Activated naive CD4-positive, alpha-beta T cell (primary cell): ENCODE measurements at places on chromosomes 1 and 21.

- DNase-seq = no peak
These were observed 3.7 kb downstream of the CYB561D1 start for GRCh38 chr1:109497449-109498160.

DNA sequence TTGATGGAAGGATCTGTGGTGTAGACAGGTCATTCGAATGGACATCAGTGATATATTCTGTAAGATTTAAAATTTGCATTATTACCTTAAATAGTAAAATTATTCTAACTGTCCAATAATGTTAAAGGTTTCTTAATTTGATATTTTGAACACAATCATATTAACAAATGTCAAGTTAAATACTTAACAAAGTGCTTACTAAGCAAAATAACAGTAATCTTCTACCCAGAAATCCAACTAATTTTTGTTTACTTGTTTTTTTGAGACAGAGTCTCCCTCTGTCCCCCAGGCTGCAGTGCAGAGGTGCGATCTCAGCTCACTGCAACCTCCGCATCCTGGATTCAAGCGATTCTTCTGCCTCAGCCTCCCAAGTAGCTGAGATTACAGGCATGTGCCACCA lies 33.9 kb downstream of the USP33 start:
- DNase-seq = no peak

DNA sequence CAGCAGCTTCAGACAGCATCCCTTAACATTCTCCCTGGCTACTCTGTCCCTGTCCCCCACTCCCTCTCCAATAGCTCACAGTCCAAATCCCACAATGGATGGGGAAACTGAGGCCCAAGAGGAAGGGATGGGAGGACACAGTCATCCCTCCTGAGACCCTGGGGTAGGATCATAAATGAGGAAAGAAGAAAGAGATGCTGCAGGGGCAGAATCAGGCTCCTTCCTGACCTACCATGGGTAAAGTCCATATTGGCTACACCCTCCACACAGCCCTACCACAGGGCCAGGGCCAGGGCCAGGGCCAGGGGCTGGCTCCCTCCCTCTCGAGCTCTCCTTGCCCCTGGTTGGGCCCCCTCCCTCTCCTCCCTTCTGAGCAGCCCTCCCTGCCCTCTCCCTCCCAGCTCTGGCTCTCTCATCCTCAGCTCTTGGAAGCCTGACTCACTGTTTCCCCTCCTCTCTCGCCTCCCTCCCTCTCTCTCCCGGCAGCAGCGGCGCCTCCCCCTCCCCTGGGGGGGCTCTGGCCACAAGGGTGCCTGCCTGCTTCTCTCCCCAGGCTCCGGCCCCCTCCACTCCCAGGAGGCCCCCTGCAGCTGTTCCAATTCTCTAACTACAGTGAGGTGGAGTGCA lies 4.9 kb downstream of the AHDC1 start:
- no peak for DNase-seq

- no peak for DNase-seq
These were observed 284.3 kb downstream of the LMO4 start for GRCh38 chr1:87612956-87613355.

DNA sequence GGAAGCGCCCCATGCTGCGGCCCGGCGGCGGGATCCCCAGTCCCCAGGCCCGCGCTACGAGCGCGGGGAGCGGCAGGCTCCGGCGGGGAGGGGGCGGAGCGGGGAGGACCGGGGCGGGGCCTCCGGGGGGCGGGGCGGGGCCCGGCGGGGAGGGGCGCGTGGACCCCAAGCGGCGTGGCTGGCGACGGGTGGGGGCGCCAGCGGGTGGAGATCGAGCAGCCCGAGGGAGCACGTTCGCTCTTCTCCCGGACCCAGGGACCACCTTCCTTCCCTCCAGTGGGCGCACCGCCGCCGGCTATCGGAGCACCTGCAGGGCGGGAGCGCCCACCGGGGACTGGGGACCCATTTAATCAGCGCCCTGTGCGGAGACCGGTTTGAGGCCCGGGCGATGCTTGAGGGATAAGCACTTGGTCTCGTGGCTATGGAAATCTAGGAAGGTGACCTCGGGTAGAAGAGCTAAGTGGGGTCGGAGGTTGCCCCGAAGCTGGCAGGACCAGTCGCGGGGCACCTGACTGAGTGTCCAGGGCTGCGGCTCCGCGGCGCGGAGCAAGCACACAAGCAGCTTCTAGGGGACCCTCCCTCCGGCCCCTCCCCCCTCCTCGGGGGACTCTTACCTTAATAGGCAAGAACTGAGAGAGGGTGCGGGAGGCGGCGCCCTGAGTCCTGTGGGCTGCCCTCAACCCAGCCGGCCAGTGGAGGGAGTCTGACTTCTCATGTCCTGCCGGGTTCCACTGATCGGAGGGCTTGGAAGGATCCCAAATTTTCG lies at the start of gene TSPAN2:
TSPAN2 (minus strand) TSS at position 84 of the 766 bp plus-strand sequence; CDS start at position 13, 71 bp downstream.
- DNase-seq = peak; percentile 22

DNA sequence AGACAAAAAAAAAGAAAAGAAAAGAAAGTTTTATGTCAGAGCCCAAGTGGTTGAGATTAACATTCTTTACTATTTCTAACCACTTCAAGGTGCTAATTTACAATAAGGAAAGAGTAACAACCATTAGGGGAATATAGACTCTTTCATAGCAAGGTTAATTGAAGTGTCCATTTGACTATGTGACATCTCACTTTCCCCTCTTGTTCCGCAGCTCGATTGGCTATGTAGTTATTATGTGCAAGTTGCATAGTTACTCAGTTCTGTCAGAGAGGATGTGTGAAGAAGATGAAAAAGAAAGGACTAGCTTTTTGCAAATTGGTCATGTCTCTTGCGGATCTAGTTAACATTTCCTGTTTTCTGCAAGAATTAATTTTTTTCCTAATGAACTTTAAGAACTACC lies 273.7 kb downstream of the RGS7 start:
- no peak for DNase-seq

DNA sequence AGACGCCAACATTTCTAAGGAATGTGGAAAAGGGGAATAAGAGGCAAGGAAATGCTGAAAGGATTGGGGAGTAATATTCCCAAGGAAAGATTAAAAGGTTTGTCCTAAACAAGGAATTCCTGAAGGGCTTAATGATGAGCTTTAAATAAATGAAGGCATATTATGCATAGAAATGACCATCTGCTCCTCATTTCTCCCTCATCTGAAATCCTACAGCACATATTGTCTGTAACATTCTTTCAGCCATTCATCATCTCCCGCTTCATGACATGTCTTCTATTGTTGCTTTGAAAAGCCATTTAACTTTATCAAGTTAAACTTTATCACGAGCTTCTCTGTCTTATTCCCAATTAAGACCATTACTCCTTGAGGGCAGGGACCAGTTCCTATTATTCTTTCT lies 608.7 kb upstream of the PLXNA2 start:
- DNase-seq = no peak
